Mesangial cell (primary cell): ENCODE measurements at places on chromosomes 5 and 9. TPM values are rescaled to one million over a fixed set of nuclear protein-coding genes. Genes with fewer than 3 reads are reported as not detected.

The TMC1 gene
- total RNA-seq, result not detected in 2 replicates

The GLRA1 gene
- total RNA-seq, result not detected in 2 replicates

The TNPO1 gene
- 73.9 and 113 TPM in 2 replicates for total RNA-seq

The GNAQ gene
- 20.2 and 22.8 TPM in 2 replicates for total RNA-seq

The PCDHB3 gene
- 0.16 and 0.38 TPM in 2 replicates for total RNA-seq

The TAF11L7 gene
- not detected in 2 replicates for total RNA-seq

The SLC25A2 gene
- total RNA-seq, result 0.63 TPM in 1 of 2 replicates, not detected in the other

The SH3RF2 gene
- 15.2 and 19.6 TPM in 2 replicates for total RNA-seq

The CYLC2 gene
- not detected in 2 replicates for total RNA-seq

The RMND5B gene
- total RNA-seq, result 17.2 and 17.3 TPM in 2 replicates

The CSNK1G3 gene
- total RNA-seq, result 24.6 and 27.2 TPM in 2 replicates

The ITK gene
- total RNA-seq, result not detected in 2 replicates

The COQ4 gene
- 61.1 and 63.0 TPM in 2 replicates for total RNA-seq

The BOD1 gene
- total RNA-seq, result 49.0 and 54.1 TPM in 2 replicates

The TMEM252 gene
- total RNA-seq, result not detected in 2 replicates

The ANKRD18B gene
- 4.6 and 4.8 TPM in 2 replicates for total RNA-seq

The TXNDC8 gene
- total RNA-seq, result not detected in 2 replicates

The SLC1A1 gene
- total RNA-seq, result 10.3 and 10.6 TPM in 2 replicates
